Uterus (tissue), 4 donors: ENCODE measurements at places on chromosomes 3 and 15. TPM values are rescaled to one million over a fixed set of nuclear protein-coding genes. Genes with fewer than 3 reads are reported as not detected.

DNA sequence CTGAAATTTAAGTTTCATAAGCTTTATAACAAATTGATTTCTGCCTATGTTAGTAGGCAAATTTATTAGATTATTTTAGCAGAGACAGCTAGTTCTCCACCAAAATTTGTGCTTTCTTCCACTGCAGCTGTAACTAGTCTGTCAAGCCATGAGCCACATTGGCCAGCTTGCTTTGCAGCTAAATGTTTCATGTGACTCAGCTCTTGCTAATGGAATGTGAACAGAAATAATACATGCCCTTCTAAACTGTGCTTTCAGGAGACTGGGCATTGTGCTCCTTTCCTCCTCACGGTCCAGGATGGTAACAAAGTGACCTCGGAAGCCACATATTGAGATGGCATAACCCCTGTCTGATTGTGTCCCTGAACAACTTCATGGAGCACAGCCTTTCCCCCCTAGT, 51.3 kb upstream of the KPNA4 start:
- H3K27me3 ChIP-seq, result peaks cover 3% of the 10 kb centered on the region
- no peaks in the 10 kb centered on the region for H3K4me1 ChIP-seq
- no peak for DNase-seq
- H3K36me3 ChIP-seq, result no peaks in the 10 kb centered on the region

GRCh38 chr15:96870580-96870979, 540.1 kb downstream of the NR2F2 start:
- no peak overlapping the region for H3K4me3 ChIP-seq
- no peaks in the 10 kb centered on the region for H3K27me3 ChIP-seq
- no peak for DNase-seq
- H3K4me1 ChIP-seq, result no peaks in the 10 kb centered on the region
- H3K36me3 ChIP-seq, result no peaks in the 10 kb centered on the region

DNA sequence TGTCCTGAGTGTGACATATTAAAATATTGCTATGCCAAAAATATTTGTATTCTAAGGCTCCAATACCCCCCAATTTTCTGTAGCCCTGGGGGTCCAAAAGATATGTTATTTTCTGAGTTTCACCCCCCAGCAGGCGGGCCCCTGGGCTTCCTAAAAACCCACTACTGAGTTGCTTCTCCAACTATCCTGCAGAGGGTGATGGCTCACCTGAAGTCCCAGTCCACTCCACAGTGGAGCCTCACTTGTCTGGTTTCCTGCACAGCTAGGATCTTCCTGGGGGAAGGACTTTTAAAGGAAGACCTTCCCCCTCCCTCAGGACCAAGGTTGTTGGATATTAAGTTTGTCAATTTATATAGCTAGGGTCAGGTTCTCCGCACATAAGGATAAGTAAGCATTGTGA, 1181.4 kb downstream of the ROBO2 start:
- H3K4me1 ChIP-seq, result no peaks in the 10 kb centered on the region
- no peak overlapping the region for H3K27ac ChIP-seq
- H3K4me3 ChIP-seq, result no peak overlapping the region
- no peaks in the 10 kb centered on the region for H3K36me3 ChIP-seq
- H3K27me3 ChIP-seq, result no peaks in the 10 kb centered on the region
- no peak for DNase-seq

WDR49 gene
- total RNA-seq, result 1.7 TPM

- no peaks in the 10 kb centered on the region for H3K4me1 ChIP-seq
- H3K27me3 ChIP-seq, result no peaks in the 10 kb centered on the region
- no peaks in the 10 kb centered on the region for H3K36me3 ChIP-seq
- H3K27ac ChIP-seq, result no peak overlapping the region
- no peak overlapping the region for H3K4me3 ChIP-seq
Observed at GRCh38 chr15:31321418-31321817, 5.2 kb upstream of the KLF13 start.

MST1R gene
- total RNA-seq, result under 0.01 TPM

- H3K4me3 ChIP-seq, result no peak overlapping the region
- H3K4me1 ChIP-seq, result no peaks in the 10 kb centered on the region
- no peak for DNase-seq
Observed at GRCh38 chr15:71612397-71612722, 198.0 kb upstream of the NR2E3 start.
